Renal cortex interstitium (tissue), 15 donors: ENCODE measurements at places on chromosomes 1 and 21.

DNA sequence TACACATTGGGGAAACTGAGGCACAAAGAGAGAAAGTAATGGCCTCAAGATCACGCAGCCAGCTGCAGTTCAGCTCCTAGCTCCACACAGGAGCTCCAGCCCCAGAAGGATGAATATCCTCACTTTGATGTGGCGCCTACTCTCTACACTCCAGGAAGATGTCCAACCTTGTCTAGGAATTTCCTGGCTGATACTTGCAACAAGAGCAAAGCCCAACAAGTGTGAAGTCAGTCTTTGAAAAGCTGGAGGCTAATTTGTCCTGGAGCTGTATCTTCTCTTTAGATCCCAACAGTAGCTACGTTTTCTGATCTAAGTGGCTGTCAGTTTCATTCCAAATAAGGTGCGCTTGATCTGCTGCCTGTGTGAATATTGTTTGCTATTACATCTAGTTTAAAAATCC lies 344.9 kb downstream of the PTPRU start:
- no peak for DNase-seq

GRCh38 chr1:39269791-39270342 lies 65.4 kb downstream of the MACF1 start:
- no peak for DNase-seq

DNA sequence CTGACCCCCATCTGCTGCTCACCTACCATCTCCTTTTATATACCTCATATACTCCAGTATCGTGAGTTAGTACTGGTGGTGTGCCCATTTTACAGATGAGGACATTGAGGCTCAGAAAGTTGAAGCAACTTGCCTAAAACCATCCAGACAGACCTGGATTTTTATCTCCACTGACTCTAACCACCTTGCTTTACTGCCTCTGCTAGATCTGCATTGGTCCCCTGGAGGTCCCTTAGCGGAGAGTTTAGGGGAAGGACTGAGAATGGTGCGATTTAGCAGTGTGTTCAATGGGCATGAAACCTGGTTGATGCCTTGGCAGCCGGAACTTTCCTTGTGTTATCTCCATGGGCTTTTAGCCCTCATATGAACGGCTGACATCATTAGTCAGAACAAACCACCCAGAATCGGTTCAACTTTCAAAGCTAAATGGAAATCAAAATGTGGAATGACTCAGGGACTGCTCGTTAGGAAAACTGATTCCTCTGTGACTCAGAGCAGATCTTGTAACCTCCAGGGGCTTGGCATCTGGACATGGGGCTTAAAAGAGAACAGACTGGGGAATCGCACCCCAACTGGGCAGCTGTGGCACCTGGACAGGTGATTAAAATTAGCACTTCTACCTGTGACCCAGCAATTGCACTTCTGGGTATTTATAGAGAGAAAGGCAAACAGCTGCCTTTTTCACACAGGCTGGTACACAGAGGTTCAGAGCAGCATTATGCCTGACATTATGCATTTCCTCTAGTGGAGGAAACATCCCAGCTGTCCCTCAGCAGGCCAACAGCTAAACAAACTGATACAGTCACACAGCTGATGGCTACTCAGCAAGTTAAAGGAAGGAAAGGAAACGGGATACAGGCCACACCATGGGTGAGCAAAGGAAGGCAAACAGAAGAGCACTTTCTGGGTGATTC lies 25.3 kb downstream of the TMEM51 start:
- DNase-seq: no peak

- no peak for DNase-seq
Measured at GRCh38 chr1:180507795-180508724, 5.7 kb upstream of the ACBD6 start.

GRCh38 chr1:162385280-162385623 lies 3.7 kb downstream of the C1orf226 start:
- DNase-seq: no peak

GRCh38 chr1:150596976-150597375 lies 17.6 kb upstream of the MCL1 start:
- no peak for DNase-seq

GRCh38 chr21:33112681-33113080 lies 42.7 kb downstream of the OLIG1 start:
- no peak for DNase-seq

- no peak for DNase-seq
Measured at GRCh38 chr1:225847610-225848009, 34.6 kb downstream of the TMEM63A start.

- DNase-seq: peak; percentile 59
Measured at GRCh38 chr1:244214009-244214967, 163.2 kb downstream of the ZBTB18 start.

DNA sequence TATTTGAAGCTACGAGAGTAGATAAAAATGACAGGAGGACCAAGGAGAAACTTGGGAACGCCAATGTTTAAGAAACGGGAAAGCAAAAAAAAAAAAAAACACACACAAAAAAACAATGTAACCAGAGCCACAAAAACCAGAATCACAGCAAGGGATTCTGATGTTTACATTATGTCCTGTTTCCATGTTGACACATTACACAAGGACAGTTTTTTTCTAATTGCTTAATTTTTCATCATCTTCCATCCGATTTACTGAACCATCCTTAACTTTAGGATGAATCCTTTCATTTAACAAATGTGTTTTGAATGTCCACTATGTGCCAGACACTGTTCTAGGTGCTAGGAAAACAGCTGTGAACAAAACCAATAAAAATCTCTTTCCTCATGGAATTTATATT lies 1.4 kb upstream of the BCL10 start:
- DNase-seq: no peak

GRCh38 chr21:34814529-34814951 lies 145.7 kb downstream of the CLIC6 start:
- no peak for DNase-seq

DNA sequence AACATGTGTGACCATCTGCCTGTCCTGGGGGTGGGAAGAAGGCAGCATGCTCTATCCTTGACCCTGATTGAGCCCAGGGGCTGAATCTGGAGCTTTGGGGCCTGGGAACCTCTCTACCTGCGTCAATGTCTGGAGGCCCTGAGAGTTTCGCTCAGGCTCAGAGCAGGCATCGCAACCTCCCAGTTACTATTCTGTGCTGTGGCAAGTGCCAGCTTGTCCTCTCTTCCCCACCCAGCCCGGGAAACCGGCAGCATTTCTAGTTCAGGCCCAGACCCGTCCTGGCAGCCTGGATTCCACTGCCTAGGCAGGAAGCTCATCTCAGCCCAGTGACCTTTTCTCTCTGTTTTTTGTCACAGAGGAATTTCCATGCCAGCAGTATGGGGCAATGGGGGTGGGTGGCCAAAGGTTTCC lies 10.0 kb upstream of the IRF6 start:
- DNase-seq: no peak

- no peak for DNase-seq
Measured at GRCh38 chr1:205570173-205570501, 61.7 kb downstream of the ELK4 start.
